Right lung (tissue), 10 donors: ENCODE measurements at places on chromosomes 2 and 18. TPM values are rescaled to one million over a fixed set of nuclear protein-coding genes. Genes with fewer than 3 reads are reported as not detected.

MYO7B gene
- 0.51 TPM for polyA plus RNA-seq

ALS2 gene
- polyA plus RNA-seq, result 17.6 TPM

GKN1 gene
- polyA plus RNA-seq, result not detected

SEPTIN10 gene
- polyA plus RNA-seq, result 125 TPM

MAPK4 gene
- polyA plus RNA-seq, result 1.9 TPM

VAPA gene
- 195 TPM for polyA plus RNA-seq

TAF4B gene
- polyA plus RNA-seq, result 3.7 TPM
